NCI-H2081 (cell line): ENCODE measurements at places on chromosomes 11 and 22.

DNA sequence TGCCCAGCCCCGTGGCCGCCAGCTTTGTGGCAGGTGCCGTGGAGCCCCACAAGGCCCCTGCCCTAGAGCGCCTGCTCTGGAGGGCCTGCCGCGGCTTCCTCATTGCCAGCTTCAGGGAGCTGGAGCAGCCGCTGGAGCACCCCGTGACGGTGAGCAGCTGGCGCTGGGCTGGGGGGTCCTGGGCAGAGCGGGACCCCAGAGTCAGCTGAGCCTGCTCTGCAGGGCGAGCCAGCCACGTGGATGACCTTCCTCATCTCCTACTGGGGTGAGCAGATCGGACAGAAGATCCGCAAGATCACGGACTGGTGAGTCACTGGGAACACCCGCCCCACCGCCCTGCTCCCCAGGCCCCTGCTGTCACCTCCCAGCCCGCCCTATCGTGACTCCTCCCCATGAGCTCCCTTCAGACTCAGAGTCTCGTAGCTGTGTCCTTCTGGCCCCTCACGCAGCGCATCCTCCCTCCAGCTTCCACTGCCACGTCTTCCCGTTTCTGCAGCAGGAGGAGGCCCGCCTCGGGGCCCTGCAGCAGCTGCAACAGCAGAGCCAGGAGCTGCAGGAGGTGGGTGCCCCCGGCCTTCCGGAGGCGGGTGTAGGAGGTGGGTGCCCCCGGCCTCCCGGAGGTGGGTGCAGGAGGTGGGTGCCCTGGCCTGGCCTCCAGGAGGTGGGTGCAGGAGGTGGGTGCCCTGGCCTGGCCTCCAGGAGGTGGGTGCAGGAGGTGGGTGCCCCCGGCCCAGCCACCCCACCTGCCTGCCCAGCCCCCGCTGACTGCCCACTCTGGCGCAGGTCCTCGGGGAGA, 4.7 kb downstream of the TCIRG1 start:
- peak; percentile 62 for DNase-seq

GRCh38 chr22:40965936-40966725, 15.0 kb downstream of the RBX1 start:
- no peak for DNase-seq

DNA sequence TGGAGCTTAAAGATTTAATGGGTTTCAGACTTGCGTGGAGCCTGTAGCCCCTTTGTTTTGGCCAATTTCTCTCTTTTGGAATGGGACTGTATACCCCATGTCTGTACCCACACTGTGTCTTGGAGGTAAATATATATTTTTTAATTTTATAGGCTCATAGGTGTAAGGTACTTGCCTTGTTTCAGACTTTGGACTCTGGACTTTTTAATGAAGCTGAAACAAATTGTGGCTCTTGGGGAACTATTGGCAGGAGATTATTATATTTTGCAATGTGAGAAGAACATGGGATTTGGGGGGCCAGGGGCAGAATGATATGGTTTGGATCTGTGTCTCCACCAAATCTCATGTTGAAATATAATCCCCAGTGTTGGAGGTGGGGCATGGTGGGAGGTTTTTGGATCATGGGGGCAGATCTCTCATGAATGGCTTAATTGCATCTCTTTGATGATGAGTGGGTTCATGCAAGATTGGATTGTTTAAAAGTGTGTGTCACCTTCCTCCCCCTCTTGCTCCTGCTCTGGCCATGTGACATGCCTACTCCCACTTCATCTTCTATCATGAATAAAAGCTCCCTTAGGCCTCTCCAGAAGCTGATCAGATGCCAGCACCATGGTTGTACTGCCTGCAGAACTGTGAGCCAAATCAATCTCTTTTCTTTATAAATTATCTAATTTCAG, 74.1 kb upstream of the ARHGAP20 start:
- no peak for DNase-seq

DNA sequence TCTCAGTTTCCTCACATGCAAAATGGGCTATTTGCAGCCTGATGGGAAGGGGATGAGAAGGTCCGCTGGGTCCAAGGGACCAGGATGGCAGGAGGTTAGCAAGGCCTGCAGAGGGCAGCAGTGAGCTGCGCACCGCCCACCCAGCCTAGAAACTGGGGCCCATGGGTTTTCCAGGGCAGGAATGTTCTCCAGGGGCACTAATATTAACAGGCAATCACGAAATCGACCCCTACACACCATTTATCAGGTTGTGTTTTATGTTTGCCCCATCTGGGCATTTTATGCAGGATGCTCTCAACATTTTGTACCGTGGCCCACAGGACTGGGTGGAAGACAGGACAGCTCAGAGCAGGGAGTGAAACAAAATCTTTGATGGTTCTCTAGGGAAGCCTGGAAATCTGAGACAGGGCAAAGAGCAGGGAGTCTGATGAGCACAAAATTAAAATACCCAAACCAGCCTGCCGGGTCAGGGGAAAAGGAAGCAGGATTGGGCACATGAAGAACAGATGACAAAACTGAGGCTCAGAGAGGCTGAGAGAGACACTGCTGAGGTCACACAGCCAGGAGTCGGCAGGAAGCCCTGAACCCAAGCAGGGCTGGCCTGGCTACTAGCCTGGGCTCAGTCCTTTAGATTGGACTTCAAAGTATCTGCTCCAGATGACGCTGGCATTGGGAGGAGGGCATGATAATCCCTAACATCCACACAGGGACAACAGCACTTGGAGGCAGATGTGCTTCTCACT, 1.6 kb upstream of the BCR start:
- peak; percentile 32 for DNase-seq

DNA sequence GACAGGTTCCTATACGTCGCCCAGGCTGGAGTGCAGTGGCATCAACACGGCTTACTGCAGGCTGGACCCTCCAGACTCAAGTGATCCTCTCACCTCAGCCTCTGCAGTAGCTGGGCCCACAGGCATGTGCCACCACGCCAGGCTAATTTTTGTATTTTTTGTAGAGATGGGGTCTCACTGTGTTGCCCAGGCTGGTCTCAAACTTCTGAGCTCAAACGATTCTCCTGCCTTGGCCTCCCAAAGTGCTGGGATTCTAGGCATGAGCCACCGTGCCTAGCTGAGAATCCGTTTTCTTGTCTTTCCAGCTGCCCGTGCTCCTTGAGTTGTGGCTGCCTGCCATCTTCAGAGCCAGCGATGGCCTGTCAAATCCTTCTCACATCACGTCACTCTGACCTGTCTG, 56.8 kb downstream of the MCM5 start:
- DNase-seq, result no peak

DNA sequence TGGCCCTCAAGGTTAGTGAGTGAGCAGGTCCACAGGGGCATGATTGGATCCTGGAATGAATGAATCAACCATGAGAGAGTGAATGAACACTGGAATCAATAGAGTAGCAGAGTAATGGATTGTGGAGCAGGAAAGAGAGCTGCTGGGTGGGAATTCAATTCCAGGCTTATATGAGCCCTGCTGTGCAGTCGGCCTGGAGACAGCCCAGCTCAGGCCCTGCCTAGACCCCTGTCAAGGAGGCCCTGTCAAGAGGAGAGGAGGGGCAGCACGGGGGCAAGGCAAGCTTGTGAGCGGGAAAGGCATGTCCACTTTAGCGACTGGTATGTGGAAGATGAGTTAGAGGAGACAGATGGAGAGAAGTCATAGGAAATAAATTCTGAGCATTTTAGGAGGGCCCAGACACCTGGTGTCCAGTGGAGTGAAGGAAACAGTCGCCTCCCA, 1.3 kb upstream of the FOLR1 start:
- DNase-seq, result no peak

- DNase-seq, result no peak
Observed at GRCh38 chr11:69167916-69168691, 12.4 kb downstream of the SMIM38 start.

- peak; percentile 31 for DNase-seq
Observed at GRCh38 chr11:18081551-18081950, 24.3 kb downstream of the SAAL1 start.

- DNase-seq, result no peak
Observed at GRCh38 chr11:118618991-118619375, 11.6 kb downstream of the PHLDB1 start.

DNA sequence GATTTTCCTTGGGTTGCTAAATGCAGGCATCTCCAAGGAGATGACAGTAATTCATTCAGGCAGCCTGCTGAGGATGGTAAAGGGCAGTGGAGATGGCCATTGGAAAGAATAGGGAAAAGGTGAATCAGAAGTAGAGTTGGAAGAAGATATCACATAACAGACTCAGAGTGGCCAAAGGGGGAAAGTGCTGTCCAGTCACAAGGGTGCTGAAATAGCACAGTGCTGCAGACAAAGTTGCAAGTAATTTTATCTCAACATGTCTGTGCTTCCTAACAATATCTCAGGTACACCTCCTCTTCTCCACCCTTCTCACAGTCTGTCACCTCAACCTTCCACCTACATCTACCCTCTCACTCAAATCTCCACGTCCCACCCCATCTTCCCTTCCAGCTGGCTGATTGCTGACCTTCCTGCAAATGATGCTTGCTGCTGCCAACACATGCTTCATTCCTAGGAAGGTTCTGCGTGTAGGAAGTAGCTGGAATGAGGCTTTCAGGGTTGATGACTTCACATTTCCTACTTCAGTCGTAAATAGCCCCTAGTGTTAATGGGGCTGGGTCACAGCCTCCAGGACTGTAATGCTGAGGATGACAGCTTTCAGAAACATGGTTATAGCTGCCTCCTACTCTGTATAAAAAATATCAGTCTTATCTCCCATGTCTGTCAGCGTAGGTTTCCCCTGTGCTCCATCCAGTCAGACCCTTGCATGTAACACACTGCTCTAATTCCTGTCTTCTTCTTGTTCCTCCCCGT, 123.9 kb downstream of the CTNND1 start:
- no peak for DNase-seq

GRCh38 chr11:102883141-102883540, 8.4 kb upstream of the MMP12 start:
- DNase-seq, result no peak
